ENCODE measurements at places on chromosomes 11 and 22.

GRCh38 chr22:41902932-41903421, 11.9 kb downstream of the SHISA8 start:
- DNase-seq: no peak

- DNase-seq: peak; percentile 8
Observed at GRCh38 chr22:27810609-27811151, 9.1 kb upstream of the MN1 start.

DNA sequence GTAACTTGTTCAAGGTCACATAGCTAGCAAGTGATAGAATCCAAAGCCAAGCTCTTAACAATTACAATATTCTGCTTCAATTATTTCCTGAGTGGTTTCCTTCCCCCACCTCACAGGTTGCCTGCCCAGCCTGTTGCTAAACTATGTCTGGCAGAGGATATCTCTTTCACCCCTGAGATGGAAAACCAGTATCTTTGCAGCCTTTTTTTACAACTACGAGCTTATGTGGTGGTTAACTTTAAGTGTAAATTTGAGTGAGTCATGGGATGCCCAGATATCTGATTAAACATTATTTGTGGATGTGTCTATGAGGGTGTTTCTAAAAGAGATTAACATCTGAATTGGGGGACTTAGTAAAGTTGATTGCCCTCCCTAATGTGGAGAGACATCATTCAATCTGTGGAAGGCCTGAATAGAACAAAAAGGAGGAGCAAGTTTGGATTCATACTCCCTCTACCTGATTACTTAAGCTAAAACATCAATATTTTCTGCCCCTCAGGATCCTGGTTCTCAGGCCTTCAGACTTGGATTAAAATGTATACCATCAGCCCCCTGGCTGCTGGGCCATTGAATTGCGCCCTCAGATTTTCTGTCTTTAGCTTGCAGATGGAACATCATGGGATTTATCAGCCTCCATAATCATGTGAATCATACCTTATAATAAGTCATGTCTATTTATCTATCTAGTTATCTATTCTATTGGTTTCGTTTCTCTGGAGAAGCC, 911.9 kb downstream of the METTL15 start:
- no peak for DNase-seq

DNA sequence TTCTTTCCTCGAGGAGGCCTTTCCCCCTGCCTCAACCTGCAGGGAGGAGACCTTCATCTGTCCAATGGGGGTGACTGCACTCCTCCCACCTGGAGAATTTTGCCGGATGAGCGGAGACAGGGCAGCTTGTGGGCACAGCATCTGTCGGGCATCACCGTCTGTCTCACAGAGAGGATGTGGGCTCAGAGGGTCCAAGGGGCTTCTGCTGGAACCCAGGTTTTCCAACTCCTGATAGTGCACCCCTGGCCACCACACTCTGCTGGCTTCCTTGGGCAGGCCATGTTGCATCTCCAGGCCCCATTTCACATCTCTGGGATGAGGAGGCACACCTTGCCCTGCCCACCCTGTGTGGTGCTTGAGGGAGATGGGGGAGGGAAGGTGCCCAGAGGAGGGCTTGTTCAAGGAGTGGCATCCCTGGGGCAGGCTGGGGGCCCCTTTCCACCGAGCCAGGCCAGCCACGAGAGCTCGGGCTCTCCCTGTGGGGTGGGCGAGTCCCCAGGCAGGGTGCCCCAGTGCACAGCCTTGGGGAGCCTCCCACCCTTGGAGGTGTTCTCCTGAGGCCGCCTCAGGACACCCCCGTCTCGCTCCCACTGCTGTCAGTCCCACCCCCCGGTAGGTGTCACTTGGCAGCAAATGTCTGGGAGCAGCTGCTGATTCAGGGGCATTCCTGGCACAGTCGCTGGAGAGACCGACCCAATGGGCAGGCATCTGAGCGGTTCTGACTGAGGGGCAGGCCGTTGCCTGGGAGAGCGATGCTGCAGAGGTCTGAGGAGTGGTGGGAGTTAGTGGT, 84.2 kb downstream of the MORC2 start:
- no peak for DNase-seq

DNA sequence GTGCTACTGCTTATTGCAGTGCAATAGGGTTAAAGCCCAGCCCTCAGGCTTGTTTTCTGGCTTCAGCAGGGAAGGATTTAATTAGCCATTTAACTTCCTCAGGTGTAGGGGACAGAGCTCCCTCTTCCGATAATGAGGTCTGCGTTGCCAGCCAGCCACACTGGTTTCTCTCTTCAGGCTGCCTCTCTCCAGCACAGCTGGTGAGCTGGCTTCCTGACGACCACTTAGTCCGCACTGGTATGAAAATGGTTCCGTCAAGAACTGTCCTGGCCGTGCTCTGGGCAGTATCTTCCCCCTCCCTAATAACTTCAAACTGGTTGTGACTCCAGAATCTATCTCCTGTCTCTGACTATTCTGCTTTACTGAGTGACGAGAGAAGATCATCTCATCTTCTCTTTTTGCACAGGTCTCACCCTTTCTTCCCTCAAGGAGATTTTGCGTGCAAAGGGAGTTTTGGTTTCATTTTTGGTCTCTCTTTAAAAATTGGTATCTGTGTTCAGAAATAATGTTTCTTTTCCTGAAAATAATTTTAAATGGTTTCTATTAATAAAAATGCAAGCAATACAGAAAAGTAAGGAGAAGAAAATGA, 49.2 kb downstream of the CNTN5 start:
- DNase-seq: no peak

- DNase-seq: no peak
Observed at GRCh38 chr11:36431429-36432092, 78.5 kb downstream of the TRAF6 start.

DNA sequence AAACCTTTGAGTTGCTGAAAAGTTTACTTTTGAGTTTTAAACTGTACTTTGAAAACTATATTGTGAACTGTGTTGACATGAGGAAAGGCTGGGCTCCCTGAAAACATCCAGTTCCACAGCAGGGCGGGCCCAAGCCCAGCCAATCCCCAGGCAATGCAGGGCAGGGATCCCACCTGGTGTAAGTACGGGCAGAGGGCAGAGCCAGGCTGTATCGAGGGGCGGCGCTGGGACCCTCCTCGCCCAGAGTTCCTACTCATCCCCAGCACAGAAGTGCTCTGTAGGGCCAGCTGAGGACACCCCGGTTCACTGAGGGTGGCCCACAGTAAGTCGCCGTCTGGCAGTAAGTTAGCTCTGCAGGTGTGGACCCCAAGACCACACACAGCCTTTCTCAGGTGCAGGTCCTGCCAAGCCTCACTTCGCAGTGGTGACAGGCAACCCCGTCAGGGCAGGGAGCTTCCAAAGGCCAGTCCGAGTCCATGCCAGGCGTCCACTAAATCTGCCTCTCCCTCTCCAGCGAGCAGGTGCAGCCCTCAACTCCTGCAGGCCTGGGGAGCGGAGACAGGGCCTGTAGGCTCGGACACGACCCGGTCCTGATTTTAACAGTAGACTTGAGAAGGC, 6.3 kb downstream of the RASSF7 start:
- no peak for DNase-seq

GRCh38 chr11:83948200-83948599, 662.0 kb upstream of the CCDC90B start:
- DNase-seq: no peak

- DNase-seq: no peak
Observed at GRCh38 chr22:49525801-49526535, 301.7 kb downstream of the BRD1 start.

DNA sequence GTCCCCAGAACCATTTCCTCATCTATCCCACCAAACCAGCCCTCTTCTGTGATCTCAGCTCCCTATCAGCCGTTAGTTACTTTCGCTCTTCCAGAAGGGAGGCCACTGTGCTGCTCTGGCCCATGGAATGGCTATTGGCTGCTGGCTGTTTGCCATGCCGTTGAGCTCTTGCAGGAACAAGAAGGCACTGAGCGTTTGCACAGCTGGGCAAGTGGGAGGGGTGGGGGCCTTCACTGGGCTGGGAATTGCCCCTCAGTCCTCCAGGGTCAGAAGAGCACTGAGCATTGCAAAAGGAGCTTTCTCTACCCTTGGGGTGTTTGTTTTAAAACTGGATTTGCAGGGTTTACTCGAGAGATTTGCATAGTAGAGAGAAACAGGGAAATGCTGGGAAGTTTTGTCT, 129.0 kb upstream of the PARVA start:
- DNase-seq: peak; percentile 91
